ENCODE measurements at places on chromosomes 3 and 15.

DNA sequence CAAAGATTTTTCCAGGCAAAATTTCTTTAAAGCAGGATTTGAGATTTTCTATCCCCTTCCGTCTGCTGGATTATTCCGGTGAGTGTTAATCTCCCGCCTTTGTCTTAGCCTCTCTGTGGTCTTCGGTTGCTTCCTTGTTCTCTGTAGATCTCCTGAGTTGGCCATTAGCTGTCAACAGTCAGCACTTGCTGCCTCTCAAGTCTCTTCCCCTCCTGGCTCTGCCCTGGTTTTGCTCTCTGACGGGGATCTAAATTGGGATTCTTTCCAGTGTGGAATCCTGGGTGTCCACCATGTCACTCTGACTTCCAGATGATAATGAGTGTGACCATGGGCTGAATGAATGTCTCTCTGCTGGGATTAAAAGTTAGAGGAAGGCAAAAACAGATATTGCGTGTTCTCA is 121.5 kb downstream of the IGF1R start:
- no peak for DNase-seq

DNA sequence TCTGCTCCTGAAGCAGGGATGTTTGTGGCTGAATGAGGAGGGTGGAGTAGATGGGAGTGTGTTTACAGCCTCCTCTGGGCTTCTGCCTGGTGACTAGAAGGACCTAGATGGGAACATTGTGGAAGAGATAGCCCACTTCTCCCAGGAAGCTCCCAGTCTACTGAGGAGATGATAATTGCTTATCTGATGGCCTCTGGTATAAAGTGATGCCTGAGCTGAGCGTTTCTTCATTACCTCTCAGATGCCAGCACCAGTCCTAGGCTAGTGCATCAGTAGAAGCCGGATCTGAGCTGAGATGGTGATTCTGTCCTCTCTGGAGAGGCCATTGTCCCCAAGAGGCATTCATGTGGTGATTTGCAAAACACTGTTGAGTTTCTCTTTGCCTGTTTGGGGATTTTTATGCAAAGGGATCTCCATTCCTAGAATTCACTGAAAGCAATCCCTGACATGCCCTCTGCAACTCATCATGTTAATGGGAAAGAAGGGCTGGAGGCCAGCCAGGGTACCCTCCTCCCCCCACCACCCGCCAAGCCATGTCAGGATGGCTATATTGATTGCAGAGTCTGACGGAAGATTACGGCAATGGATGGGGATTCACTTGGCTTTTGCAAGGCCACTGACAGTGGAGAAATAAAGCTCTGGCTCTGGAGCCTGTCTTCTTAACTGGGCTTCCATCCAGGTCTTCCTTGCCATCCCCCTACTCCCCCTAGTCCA is 166.4 kb upstream of the ROPN1 start:
- DNase-seq: no peak

- peak; percentile 85 for DNase-seq
These were observed 60.6 kb upstream of the XCR1 start for GRCh38 chr3:46087871-46088270.

DNA sequence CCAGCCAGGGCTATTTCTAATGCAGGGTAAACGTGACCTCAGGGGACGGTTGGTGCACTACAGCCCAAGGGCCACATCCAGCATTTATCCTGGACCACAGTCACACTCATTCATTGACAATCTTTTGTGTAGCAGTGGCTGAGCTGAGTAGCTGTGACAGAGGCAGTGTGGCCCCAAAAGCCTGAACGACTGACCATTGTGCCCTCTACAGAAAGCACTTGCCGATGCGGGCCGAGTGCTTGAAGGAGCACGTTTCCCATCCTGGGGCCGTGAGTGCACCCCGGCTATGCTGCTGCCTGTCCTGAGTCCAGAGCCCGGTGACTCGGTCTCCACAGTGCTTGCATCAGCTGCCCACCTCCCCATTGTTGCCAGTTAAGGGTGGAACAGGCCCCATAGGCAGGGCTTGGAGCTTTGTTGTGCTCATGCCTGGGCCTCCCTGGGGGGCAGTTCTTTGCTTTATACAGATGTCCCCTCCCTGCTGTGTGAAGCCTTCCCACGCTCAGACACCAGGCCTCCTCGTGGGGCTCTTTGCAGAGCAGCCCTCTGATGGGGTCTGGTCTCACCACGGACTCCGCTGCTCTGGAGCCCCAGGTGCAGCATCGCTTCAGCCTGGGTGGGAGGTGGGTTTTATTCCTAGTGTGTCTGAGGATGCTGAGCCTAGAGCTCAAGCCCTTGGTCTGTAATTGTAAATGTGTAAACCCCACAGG is 13.0 kb upstream of the SNRPA1 start:
- no peak for DNase-seq

DNA sequence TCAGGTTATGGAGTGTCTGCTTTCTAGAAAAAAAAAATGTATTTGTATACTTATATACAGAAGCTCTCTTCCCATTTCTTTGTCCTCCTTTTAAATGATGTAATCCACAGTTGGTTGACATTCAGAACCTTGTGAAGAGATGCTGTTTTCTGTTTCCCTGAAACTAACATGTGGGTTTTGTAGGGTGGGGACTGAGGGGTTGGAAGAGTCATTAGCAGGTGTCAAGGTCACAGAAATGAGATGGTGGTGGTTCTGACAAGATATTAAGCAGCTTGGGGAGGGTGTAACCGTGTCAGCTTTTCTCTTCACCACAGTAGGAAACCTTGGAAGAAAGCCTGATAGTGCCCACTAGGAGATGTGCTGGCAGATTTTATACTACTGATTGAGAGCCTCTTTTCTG is 2.4 kb downstream of the RASA2 start:
- no peak for DNase-seq

GRCh38 chr3:47705391-47705790 is 76.3 kb downstream of the SMARCC1 start:
- no peak for DNase-seq

DNA sequence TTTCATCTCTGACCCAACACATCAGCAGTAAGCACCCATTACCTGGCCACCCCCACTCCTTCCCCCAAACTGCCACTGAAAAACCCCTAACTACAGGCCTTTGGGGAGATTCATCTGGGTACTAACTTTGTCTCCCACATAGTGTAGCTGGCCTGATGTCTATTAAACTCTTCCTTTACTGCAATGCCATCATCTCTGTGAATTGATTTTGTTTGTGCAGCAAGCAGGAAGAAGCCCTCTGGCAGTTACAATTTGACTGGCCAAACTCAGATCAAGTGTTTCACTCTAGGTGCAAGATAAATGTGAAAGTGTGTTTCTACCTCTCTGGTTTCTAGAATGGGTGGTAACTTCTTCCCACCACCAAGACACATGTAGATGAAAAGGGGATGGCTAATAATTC is 26.7 kb upstream of the OR5K4 start:
- no peak for DNase-seq

Data from T47D (cell line).